ENCODE measurements at places on chromosomes 2 and 18.

- no peak for DNase-seq
Measured at GRCh38 chr2:199581935-199582360, 124.2 kb upstream of the SATB2 start.

- peak; percentile 52 for DNase-seq
Measured at GRCh38 chr2:231795525-231796327, 9.5 kb downstream of the COPS7B start.

DNA sequence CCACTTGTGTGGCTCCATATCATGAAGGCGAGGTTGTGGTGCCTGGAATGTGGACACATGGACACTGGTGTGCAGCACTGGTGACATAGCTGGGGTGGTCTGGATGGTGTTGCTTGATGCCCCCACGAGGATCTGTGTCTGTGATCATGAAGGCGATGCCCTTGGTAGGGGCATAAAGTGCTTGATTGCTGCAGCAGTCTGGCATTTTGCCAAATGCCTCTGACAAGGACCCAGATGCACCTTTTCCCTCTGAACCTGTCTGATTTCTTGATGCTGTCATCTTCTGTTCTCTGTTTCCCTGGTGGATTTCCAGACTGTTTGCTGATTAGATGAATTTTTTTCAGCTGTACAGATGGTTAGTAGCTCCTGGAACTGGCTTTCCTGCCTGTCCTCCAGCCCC, 752.0 kb upstream of the HS6ST1 start:
- no peak for DNase-seq

DNA sequence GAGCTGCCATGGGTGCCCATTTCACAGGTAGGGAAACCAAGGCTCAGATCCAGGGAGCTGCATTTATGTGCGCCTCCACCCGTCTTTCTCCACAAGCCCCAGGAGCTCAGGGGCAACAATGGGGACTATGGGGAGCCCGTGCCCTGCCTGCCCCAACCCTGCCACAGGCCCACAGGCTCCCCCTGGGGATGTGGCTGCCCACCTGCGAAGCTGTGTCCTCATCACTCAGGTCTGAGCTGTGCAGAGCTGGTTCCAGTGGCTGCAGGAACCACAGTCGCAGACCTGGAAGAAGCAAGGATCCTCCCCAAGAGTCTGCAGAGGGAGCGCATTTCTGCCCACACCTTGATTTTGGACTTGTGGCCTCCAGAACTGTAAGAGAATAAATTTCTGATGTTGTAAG, 9.8 kb downstream of the TEKT4 start:
- no peak for DNase-seq

- DNase-seq, result no peak
Measured at GRCh38 chr18:50111398-50111797, 83.5 kb downstream of the MYO5B start.

DNA sequence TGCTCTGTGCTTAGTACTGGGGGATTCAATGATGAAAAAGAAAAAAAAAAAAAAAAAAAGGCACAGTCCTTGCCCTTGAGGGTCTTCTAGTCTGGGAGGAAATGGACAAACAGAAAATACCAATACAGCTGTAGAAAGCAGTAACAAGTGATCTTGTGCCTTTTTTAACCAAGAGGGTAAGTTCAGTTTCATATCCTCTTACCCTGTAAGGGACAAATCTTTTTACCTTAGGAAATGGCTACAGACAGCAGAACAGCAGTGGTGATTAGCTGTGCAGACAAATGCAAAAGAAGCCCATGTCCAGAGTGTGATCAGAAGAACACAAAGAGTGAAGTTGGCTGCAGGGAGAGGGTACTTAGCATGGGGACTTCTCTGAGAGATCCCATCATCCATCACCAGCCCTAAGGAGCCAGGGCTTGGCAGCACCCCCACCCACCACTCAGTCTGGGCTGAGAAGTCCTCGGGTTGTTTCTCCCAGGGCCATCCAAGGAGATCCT, 102.9 kb downstream of the ALPK2 start:
- no peak for DNase-seq

DNA sequence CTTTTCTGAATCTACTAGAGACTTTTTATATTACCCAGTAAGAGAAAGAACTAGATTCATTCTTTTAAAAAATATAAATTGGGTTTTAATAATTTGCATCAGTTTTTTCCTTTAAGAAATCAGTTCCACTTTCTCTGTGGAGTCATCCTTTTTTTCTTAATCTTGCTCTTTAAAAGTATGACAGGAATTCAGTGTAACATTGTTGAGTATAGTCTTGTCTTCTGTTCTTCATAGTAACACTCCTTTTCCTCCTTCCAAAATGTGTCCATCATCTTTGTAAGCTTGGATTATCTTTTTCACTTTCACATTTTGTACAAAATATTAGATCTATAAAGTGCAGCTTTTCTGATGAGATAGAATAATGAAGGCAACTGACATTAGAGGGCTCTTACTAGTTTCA, 135.4 kb downstream of the HAUS1 start:
- DNase-seq, result peak; percentile 21

- no peak for DNase-seq
Measured at GRCh38 chr2:140041239-140041638, 1261.0 kb upstream of the NXPH2 start.

DNA sequence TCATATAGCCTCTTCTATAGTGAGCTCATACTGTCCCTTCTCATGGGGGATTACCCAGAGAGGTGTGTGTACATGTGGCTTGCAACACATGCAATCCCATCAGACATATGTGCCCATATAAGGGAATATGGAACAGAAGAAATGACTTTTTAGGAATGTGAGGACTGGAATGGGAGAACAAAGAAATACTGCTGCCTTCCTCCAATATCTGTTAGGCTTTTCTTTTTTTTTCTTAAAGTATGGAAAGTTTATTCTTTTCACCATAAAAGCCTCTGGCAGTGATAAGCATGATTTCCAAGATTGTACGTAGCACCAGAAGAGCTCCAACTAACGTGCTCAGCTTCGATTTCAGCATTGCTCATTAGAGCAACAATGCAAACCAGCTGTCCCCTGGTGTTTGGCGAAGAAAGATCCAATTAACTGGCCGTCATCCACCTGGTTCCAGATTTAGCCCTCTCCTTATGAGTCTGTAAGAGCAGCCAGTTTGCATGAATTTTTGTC, 113.6 kb downstream of the ADCYAP1 start:
- peak; percentile 84 for DNase-seq

DNA sequence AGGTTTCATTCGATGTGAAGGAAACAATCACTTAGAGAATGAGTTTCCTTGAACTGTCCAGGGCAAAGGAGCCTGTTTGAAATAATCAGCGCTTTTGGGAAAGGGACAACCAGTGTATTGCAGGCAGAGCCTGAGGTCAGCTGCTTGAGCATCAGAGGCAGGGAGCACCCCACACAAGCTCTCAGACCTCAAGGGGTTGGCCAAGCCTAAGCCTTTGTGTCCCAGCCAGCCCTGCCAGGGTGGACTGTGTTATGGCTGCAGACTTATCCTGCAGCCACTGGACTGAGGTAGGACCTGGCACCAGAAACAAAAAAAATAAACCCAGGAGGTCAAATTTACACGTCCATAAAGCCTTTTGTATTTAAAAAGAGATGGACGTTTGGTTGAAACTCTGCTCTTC, 228.3 kb downstream of the SEPTIN10 start:
- DNase-seq, result no peak

DNA sequence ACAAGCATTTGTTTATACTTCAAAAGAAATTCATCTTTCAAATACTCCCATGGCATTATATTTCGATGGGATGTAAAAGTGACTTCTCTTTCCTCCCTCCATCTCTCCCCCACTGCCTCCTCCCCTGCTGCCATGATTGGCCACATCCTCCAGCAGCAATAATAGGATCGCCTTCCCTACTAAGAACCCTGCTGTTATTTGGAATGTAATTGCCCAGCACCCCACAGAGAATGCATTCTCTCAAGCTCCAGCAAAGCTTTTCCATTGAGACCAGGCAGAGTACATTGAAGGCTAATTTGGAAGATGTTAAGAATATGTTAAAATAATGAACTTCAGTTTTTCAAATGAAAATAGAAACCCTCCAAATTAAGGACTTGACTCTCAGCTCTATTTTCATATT, 375.4 kb upstream of the ACVR2A start:
- DNase-seq, result no peak

GRCh38 chr18:62999392-62999791, 284.1 kb downstream of the PHLPP1 start:
- DNase-seq, result peak; percentile 27

DNA sequence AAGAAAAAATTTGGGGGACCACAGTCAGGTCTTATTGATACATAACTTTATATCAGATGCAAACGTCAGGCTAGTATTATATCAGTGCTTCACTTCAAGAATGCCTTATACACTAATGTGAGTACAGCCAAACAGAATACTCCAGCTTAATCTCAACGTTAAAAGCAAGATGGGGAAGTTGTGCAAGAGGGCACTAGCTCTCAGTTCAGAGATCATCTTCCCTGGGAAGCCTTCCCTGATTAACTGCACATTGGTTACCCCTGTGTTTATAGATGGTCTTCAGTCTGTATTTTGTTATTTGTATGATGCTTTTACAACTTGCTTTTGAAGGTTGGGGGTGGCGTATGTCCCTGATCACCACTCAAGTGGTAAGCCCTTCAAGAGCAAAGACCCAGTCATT, 11.4 kb downstream of the EPAS1 start:
- DNase-seq, result no peak

GRCh38 chr2:161367675-161368074, 48.4 kb upstream of the TBR1 start:
- DNase-seq, result no peak

- no peak for DNase-seq
Measured at GRCh38 chr2:127400533-127400896, 12.7 kb upstream of the MAP3K2 start.
